ENCODE measurements at places on chromosomes 16 and 17.

- peak; percentile 72 for DNase-seq
Measured at GRCh38 chr17:75036643-75037268, 10.0 kb downstream of the ATP5PD start.

DNA sequence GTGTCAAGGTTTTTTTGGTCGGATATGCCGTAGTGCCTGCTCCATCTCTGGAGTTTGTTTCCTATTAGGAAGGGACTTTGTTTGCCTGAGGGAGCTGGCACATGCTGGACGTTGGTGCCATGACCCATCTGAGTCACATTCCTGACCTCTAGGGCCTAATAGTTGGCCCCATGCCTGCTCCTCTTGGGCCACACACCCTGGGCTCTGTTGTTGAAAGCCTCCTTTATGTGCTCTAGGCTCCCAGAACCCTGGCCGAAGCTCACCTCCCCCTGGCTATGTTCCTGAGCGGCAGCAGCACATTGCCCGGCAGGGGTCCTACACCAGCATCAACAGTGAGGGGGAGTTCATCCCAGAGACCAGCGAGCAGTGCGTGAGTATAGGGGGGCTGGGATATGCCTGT, 18.4 kb downstream of the LIMD2 start:
- no peak for DNase-seq

DNA sequence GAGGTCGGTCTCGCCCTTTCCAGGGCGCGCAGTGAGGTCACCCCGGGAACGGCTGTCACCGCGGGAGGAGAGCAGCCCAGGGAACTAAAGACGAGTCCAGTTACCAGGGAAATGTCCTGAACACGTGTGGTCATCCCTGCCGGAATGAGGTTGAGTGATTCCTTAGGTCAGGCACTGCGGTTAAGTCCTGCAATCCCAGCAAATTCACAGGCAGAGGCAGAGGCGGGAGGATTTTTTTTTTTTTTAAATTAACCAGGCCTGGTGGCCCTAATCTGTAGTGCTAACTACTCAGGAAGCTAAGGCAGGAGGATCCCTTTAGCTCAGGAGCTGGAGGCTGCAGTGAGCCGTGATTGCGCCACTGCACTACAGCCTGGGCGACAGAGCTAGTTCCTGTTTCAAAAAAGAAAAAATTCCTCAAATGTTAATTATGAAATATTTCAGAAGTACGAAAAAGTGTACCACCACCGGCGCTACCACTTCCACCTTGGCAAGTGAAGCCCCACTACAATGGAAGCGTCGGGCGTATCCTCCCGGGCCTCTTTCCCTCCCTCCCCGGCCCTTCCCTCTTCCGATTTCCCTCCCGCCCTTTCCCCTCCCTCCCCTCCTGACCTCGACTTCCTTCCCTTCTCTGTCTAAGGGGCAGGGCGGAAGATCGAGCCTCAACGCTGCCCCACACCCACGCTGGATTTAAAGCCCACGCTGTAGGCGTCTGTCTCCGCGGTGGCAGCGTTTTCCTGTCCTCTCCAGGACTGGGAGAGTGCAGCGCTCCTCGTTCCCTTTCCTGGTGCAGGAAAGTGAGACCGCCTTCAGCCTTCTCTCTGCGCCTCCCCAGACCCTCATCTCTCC, 27.3 kb downstream of the SLFN11 start:
- no peak for DNase-seq

DNA sequence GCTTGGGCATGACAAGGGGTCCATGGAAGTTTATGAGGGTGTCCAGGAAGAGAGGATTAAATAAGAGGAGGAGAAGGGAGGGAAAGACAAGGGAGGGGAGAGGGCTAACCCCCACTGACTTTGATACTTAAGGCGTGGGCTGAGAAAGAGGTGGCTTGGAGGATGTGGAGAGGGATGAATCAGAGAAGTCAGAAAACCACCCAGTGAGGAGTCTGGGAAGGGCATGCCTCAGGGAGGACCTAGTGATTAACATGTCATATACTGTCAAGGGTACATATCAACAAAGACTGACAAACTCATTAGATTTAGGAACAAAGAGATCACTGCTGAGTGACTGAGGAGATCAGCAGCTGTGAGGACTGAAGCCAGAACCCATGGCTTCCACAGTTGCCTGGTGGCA, 145.4 kb downstream of the IRX5 start:
- DNase-seq, result no peak

GRCh38 chr17:59004338-59005111, 102.2 kb downstream of the TRIM37 start:
- DNase-seq, result peak; percentile 62

DNA sequence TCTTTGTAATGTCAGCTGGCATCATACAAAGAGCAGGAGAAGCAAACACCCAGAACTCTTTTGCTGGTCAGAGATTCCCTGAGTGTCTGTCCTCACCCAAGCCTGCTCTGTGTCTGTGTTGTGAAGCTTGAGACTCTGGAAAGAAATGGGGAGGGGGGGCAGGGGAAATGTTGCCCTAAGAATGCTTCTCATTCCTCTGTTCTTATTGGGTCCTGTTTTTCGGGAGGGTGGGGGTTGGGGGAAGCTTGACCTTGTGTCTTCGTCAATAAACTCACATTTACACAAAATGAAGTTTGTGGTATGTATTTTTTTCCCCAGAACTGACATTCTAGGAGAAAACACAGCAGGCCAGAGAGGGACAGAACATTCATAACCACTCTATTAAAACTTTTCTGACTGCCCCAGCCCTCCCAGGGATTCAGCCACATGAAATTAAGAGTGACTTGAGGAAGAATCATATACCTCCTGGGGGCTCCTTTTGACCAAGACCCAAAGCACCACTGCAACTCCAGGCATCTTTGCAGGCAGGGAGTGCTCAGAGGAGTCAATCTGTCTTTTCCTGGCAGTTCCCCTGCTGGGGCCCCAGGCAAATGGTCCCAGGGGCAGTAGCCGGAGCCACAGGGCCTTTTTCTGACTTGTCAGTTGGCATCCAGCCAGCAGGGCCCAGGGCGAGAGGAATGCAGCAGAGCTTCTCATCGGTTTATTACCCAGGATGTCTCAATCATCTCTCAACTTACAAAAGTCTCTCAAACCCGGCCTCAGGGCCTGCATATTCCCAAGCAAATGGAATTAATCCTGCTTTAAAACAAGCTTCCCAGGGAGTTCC, 5.1 kb upstream of the RASL10B start:
- DNase-seq, result no peak

GRCh38 chr16:86821895-86822294, 243.5 kb downstream of the FOXL1 start:
- no peak for DNase-seq

- peak; percentile 48 for DNase-seq
Measured at GRCh38 chr16:27254262-27254811, 14.2 kb downstream of the NSMCE1 start.

DNA sequence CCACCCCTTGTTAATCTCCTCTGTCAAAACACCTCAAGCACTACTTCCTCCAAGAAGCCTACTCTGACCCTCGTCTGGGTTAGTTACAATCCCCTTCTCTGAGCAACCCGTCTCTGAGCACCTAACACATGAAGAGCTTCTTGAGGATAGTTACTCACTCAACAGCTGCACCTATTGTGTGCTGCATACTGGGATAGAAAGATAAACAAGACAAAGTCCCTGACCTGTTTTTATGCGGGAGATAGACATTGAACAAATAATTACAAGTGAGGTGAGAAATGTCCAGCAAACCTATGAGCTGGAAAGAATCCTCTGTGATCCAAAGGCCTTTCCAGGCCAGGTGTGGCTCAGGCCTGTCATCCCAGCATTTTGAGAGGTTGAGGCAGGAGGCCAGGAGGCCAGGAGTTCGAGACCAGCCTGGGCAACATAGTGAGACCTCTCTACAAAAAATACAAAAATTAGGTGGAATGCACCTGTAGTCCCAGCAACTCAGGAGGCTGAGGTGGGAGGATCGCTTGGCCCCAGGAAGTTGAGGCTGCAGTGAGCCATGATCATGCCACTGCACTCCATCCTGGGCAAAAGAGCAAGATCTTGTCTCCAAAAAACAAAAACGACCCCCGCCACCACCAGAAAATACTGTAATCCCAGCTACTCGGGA, 5.5 kb upstream of the ZNF771 start:
- DNase-seq, result no peak

DNA sequence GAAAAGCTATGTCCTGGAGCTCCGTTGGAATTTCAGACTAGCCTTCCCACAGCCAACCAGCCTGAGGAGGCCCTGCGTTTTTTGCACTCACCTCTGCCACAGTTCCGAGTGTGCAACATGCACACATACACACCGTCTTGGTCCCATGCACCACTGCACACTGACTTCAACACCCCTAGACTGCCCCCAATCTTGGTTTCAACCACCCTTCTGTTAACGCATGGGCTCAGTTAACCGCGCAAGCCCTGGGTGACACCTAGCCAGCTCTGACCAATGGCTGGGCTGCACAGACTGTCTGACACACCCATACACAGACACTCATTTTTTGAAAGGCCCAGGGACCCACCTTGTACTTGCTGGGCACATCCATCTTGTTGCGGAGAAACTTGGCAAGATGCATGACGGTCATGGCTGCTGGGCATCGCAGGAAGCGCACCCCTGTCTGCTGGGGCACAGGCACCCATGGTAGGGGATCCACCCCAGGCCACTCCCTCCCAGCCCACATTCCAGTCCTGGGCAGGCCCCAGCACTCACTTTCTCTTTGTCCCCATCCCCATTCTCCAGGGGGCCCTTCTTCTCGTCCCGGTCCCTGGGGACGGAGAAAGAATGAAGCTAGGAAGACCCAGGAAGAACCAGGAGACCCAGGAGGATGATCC, 8.0 kb downstream of the CISD3 start:
- no peak for DNase-seq

DNA sequence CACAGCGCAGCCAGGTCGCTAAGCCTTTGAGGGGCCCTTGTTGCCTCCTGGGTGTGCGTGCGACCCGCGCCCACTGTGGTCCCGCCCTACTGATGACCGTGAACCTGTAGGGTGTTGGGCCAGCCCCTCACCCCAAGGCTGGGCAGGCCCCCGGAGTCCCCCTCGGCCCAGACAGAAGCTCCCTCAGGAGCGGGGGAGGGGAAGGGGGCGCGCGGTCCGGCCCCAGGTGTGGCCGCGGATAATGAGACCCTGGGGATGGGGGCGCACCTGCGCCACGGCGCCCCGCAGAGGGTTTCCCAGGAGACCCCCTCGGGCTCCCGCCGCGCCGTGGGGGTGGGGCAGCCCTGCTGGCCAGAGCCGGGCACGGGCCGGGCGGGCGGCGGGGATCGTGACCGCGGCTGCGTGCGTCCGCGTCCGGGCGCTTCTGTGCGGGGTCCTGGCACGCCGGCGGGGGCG, 358 bp upstream of the ARHGDIG start:
- no peak for DNase-seq

DNA sequence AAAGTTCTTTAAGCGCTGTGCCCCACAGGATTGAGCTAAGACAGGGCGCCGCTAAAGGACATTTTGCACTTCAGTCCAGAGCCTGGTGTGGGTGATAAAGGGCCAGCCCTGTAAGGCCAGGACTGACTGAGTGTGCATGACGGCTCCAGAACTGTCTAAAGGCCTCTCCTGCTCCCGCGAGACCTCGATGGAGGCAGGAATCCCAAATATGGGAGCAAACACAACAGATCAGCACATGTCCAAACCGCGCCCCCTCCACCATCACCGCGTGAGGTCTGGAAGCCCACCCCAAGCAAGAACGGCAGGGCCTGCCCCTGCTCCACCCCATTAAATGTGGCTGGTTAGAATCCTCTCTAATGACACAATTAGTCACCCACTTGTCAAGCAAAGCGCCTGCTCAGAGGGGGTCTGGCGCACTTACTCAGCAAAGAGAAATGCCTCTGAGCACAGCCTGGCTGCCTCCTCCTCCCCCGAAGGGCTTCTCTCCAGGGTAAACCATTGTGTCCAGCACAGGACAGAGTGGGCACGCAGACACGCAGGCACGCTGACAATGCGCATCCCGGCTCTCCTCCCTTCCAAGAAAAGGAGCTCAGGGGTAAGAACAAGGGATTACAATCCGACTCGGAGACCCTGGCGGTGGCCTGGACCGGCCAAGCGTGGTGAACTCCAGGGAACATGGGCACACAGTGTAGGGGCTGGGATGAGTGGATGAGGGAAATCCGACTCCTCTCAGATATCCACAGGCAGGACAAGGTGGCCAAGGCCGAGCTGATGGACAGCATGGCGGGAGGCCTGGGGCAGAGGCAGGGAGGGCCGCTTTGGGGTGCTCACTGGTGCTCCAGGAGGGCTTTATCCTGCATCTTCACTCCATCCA, 1.5 kb downstream of the MXRA7 start:
- DNase-seq, result no peak

- no peak for DNase-seq
Measured at GRCh38 chr17:75548813-75549212, 23.3 kb downstream of the LLGL2 start.

- DNase-seq, result no peak
Measured at GRCh38 chr17:56987283-56987834, 9.4 kb downstream of the SCPEP1 start.

DNA sequence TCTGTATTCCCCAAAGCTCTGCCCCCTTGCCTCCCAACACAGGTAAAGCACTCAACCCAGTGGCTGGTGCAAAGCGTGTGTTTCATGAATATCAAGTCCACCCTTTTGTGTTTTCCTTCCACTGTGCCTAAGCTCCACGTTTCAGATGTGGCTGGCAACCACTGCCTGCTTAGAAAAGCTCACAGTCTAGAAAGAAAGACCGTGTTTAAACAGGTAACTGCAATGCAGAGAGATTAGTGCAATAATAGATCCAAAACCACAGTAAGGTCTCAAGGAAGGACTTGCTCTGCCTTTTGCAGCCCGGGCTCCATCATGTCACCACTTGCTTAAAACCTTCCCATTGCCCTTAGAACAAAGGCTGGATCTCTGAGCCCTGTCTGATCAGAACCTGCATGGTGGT, 240.2 kb upstream of the C16orf82 start:
- no peak for DNase-seq

GRCh38 chr16:66365651-66366050, 840 bp upstream of the CDH5 start:
- DNase-seq, result no peak

DNA sequence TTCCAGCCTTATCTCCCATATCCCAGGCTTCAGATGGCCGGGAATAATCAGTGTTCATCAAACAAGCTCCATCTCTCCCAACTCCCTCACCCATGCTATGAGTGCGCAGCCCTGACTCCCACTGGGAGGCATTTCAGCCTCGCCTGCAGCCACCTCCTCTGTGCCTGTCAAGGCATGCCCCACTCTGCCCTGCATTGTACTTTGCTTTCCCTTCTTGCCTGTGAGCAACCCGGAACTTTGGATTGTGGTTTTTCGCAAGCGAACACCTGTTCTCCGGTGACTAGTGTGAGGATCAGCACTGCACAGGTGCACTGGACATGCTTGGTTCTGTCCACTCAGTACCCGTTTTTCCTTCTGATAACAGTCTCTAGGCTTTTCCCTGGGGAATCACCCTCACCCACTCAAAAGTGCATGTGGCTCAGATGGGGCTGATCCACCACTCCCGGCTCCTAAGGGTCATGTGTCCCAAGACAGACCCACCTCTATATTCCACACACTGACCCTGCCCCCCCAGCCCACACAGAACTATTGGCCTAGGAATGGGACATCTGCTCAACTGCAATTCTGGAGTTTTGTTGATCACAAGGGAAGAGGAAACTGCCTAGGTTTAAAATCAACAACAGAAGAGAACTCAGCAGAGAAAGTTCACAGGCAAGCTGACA, 9.1 kb downstream of the CHST6 start:
- DNase-seq, result no peak
